ENCODE measurements at places on chromosomes 5 and 9.

GRCh38 chr9:8477450-8477849 lies 677.9 kb upstream of the DMAC1 start:
- DNase-seq = no peak

DNA sequence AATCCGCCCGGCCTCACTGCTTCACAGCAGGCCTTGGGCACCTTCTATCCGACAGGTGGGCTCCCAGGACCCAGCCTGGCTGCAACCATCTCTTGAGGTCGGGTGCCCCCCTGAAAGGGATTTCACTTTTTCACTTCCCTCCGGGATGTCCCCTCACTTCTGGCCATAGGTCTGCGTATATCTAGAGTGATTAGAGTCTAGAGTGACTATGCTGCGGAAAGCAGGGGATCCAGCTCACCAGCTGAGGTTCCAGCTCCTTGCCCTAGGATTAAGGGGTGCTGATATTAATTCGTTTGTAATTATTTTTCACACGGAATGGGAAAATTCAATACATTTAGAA lies 3.1 kb downstream of the DMRT2 start:
- no peak for DNase-seq

- peak; percentile 59 for DNase-seq
Observed at GRCh38 chr5:126869005-126869451, 92.1 kb downstream of the LMNB1 start.

DNA sequence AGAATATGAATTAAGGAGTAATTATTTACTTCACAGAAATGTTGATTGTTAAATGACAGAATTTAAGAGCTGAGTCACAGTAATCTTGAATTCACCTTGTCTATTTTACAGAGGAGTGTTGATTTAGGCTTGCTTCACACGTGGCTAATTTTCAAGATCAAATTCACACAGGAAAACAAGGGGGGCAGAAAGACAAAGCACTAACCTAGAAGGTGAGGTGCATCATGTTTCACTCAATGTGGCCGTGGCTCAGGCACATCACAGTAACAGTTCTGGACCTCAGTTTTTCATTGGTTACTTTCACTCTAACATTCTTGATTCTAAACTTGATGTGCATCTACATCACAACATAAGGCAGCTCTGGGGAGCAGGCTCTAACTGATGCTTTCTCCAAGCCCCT lies 69.6 kb upstream of the GNAQ start:
- DNase-seq = no peak

- peak; percentile 24 for DNase-seq
Observed at GRCh38 chr9:110452227-110452801, 114.7 kb upstream of the TXNDC8 start.

Data from fibroblast of skin of back (primary cell).